Activated naive CD8-positive, alpha-beta T cell treated with anti-CD3 and anti-CD28 coated beads, Interleukin-2, amount 50 U/mL, for 16 hours (primary cell): ENCODE measurements at places on chromosomes 12 and 14.

DNA sequence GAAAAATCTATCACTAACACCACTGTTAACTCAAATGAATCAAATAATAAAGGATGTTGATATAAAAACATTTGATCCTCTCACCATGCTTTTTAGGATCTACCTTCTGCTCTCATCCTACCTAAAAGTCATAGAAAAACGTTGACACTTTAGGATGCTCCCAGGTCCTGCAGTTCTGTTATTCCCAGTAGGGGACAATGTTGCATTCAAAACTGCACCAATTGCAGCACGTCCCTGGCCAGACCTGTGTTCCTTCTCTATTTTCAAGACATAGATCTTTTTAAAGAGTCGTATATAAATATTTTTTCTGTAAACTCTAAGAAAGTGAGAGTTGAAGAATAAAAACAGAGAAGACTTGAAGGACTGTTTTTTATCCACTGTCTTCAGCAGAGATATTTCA lies 8.8 kb downstream of the AICDA start:
- no peak for DNase-seq

DNA sequence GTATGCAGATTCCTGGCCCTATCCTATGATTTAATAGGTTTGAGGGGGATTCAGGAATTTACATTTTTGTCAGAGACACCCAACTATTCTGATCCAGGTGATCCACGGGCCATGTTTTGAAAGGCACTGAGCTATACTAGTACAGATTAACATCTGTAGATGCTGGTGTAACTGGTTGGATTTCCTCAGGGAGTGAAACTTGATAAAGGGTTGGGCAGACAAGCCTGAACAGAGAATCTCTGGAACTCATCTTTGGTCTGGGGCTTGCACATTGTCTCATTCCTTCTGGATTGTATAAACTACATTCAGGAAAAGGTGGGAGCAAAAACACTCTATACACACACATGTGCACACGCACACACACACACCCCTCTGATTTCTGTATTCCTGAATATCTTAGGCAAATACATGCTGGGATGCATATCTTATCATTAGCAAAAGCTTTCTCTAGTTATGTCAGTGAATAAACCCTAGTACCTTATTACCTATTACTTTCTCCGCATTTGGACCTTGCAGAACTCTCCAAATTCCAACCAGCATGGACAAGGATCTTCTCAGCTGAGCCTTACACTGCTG lies 104.6 kb downstream of the SLC38A1 start:
- no peak for DNase-seq

GRCh38 chr12:10558789-10559188 lies 53.1 kb downstream of the EIF2S3B start:
- DNase-seq: no peak

DNA sequence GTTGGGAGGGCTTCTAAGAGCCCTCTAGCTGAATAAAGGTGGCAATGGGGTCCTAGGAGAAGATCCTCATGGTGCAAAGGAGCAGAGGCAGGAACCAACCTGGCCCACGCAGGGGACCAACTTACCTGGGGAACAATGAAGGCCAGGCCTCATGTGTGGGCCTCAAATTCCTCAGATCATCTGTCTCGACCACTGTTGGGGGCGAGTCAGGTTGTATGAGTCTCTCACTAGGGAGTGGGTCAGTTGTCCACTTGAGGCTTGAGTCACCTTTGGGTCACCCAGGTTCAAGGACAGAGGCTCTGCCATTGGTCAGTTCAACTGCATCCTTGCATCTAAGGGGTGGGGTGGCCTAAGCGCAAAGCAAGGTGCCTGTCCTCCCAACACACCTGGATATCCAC lies 43.7 kb upstream of the BDKRB2 start:
- no peak for DNase-seq

DNA sequence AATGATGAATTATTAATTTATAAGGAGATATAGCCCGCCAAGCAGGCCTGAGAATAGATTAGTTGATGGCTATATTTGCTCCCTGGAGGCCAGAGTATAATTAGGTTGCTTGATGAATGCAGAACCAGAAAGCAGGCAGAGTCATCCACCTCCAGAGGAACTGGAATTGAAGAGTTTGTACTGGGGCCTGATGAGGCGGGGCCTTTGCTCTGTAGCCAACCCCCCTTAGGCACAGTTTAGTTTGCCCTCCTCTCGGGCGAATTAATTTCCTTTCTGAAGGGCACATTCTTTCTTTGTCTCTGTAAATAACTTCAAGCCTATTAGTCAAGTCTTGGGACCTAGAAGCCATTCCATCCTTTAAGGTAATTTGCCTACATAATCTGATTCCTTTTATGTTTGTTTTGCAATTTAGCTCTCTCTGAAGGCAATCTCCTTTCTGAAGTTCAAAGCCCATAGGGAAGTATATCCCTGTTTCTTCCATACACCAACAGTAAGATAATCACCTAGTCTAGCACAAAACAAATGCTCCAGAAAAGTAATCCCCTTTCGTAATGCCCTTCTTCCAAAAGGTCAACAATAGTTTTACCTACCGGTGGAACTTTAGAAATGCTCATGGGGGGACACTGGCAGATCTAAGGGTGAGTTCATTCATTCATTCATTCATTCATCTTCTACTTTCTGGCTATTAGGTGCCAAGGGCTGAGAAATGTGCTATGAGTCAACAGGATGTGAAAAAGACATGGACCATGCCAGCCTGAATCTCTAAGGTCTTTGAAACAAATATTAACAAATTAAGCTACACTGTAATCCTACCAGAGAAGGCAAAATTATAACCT lies 84.8 kb upstream of the NUDT4 start:
- DNase-seq: no peak

GRCh38 chr12:98399532-98399931 lies 115.9 kb upstream of the TMPO start:
- peak; percentile 14 for DNase-seq

DNA sequence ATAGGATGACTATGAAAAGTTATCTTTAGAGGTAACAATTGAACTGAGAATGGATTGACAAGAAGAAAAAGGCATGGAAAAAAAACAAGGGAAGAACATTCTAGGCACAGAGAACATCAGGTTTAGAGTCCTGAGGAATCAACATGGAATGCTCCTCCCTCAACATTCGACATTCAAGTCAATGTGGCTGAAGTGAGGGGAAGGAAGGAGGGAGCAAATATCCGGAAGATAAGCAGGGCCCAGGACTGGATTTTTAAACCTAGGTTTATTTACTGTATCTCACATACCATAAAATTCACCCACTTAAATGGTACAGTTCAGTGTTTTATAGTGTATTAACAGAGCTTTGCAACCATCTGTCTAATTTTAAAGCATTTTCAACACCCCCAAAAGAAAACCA lies 9.6 kb upstream of the CCER1 start:
- DNase-seq: no peak

- no peak for DNase-seq
Measured at GRCh38 chr12:108375986-108376663, 37.0 kb upstream of the CMKLR1 start.

DNA sequence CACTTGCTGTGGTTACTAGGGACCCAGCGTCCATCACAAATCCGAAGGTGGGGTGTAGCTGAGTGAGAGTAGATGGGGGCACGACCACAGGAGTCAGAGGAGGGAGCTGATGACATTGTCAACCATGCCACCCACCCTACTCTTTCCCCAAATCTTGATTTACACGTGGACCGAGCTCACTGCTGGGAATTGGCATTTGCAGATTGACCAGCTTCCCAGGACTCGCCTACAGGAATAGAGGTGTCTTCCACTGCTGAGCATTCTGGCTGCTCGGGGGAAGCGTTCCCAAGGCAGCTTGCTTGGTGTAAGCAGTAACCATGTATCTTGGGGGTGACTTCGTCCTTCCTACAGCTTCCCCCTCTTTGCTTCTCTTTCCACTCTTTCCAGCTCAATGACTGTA lies 353 bp upstream of the PTPRR start:
- no peak for DNase-seq

DNA sequence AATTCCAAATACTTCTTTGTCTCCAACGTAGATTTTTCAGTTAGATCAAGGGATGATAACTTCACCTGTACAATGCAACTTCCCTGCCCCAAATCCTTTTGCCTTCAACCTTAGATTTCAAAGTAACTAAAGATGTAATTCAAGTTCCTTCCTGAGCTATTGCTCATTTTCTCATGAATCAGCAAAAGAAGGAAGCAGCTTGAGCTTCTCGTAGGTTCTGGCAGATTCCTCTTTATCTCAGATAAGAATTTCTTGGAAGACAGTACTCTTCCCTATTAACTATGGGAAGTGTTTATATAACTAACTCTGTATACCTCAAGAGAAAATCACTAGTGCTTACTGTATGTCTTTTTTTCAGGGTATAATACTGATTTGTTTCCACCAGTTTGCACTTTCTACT lies 203.8 kb downstream of the RASSF9 start:
- no peak for DNase-seq

GRCh38 chr12:89632778-89633177 lies 75.9 kb downstream of the ATP2B1 start:
- DNase-seq: no peak
